ENCODE measurements at places on chromosomes 3 and 15. TPM values are rescaled to one million over a fixed set of nuclear protein-coding genes. Genes with fewer than 3 reads are reported as not detected.

ALDH1A3 gene
- 13.7 TPM for total RNA-seq

GPR15 gene
- 0.24 TPM for total RNA-seq

ZNF662 gene
- 5.2 TPM for total RNA-seq

SPESP1 gene
- total RNA-seq = 9.2 TPM

MYLK gene
- 116 TPM for total RNA-seq

STARD9 gene
- 10.9 TPM for total RNA-seq

GOLGA8S gene
- 0.44 TPM for total RNA-seq

APBA2 gene
- 0.85 TPM for total RNA-seq

CLDN1 gene
- total RNA-seq = 4.5 TPM

IQSEC1 gene
- total RNA-seq = 73.7 TPM

WDR93 gene
- total RNA-seq = not detected

THAP10 gene
- total RNA-seq = 3.2 TPM

SERPINI2 gene
- 1.1 TPM for total RNA-seq

HYAL1 gene
- 26.6 TPM for total RNA-seq

GRCh38 chr15:73838831-73839426 lies 34.4 kb upstream of the TBC1D21 start:
- peak; percentile 86 for DNase-seq

- DNase-seq = no peak
Measured at GRCh38 chr3:137121704-137122314, 164.0 kb downstream of the IL20RB start.

- DNase-seq = no peak
Measured at GRCh38 chr3:127413871-127414270, 126.0 kb upstream of the PRR20G start.

DNA sequence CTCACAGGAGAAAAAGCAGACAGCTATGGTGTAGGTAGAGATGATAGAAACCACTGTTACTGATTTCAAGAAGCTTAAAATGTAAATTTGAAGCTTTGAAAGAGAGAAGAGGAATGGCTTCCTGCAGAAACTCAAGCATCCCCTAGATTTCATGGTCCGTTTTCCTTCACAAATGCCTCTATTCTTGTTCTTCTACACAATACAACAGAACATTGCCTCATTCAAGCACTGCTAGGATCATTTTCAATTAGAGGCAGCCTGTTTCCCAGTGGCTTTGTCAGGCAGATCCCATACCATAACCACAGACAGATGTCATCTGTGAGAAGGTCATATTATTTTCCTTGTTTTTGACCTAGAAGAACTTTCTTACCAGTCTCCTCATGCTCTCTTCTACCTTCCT lies 77.9 kb upstream of the SPRED1 start:
- no peak for DNase-seq

GRCh38 chr3:137948400-137949072 lies 61.4 kb upstream of the CLDN18 start:
- DNase-seq = no peak

- no peak for DNase-seq
Measured at GRCh38 chr15:78087951-78088772, 4.2 kb upstream of the SH2D7 start.

- DNase-seq = no peak
Measured at GRCh38 chr3:97530691-97531090, 233.9 kb upstream of the ARL6 start.

DNA sequence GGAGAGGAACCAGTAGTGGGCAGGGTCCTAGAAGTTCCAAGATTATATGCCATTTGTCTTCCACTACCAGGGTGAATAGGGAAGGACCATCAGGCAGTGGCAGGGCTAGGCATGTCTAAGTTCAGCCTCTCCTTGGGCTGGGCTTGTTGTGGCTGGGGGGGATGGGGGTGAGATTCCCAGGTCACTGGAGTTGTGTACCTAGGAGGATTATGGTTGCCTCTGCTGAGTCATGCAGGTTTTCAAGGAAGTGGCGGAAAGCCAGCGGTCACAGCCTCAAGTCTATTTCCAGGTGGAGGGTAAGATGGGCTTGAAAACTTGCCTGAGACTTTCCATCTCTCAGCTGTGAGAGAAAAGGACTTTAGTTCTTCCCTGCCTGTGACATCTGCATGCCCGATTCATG lies 1407.1 kb downstream of the SI start:
- no peak for DNase-seq

DNA sequence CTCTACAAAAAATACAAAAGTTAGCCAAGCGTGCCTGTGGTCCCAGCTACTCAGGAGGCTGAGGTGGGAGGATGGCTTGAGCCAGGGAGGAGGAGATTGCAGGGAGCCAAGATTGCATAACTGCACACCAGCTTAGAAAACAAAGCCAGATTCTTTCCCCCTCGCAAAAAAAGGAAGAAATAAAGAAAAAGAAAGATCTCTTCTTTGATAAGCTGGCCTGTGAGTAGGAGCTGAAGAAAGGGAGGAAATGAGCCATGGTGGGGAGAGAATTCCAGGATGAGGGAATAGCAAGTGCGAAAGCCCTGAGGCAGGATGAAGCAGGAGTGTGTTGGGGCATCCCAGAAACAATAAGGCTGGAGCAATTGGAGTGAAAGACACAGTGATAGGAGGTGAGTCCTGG lies 24.5 kb upstream of the TOP2B start:
- DNase-seq = no peak

GRCh38 chr3:31955581-31955980 lies 25.5 kb downstream of the OSBPL10 start:
- DNase-seq = no peak

DNA sequence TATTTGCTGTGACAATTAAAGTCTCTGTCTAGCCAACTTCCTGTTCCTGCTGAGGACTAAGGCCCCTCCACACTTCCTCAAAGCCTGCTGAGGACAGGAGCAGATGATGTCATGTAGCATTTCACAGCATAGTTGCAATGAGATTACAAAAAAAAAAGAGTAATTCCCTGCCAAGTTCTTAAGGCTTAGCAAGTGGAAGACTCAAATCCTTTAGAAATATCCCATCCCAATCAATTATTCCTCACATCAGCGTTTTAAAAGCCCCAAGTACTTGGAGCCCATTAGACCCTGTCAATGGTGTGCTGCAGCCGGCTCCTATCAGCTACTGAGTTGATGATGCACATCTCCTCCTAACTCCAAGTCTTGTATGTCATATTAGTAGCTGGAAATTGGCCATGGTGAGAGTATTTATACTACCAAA lies 51.7 kb downstream of the TRANK1 start:
- peak; percentile 40 for DNase-seq

DNA sequence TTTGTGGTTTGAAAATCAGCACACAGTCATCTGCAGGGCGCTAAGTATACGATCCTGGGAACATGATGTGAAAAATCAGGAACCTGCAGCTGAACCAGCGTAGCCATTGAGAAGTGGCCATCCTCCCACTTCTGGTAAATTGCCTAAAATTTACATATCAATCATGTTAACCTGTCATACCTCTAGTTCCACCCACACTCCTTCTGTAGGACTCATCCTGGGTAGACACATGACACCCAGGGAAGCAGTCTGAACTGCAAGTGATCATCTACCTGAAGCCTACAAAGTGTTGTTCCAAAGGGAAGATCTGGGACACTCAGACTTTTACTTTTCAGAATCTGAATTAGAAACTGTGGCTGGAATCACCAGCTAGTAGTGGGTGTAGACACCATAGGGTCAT lies 5.5 kb upstream of the PSMD6 start:
- no peak for DNase-seq

GRCh38 chr3:183697610-183698317 lies at the start of gene YEATS2:
Gene YEATS2, plus strand, starts transcription at chr3:183697797. Its CDS starts 17,366 bp downstream, at chr3:183715163.
- peak; percentile 73 for DNase-seq

DNA sequence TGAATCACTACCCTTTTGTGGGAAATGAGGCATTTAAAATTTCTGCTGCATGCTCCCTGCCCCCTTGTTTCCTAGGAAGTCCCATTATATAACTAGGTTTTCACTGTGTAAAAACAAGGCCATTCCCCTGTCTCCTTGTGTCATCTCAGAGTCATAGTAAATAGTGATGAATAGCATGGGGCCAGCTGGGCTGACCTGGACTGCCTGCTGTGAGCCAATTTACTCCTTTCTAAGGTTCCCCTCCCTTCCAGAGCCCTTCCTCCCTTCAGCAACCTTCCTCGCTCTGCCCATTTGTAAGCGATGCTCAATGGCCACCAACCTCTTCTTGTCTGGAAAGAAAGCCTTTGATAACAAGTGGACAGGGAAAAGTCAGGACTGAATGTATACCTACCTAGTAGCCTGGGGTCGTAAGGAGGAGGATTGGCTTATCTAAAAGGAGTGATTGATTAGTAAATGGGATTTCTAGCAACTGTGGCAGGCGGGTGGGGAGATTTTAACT lies 11.7 kb downstream of the ITGA11 start:
- no peak for DNase-seq

DNA sequence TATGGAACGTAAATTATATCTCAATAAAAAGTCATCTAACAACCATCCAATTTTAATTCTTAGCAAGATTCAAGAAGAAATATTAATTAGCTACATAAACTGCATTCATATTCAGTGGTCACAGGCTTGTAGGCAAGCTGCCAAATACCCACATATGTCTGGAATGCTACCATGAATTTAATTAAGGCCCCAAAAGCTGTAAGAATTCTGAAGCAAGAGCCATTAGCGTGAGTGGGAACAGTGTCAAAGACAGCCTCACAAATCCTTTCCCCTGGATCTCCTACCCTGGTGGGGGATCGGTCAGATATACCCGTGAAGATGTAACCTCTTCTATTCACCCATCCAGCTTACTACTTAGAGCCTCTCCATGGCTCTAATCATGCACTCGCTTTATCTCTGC lies 40.0 kb downstream of the ATG7 start:
- DNase-seq = no peak

DNA sequence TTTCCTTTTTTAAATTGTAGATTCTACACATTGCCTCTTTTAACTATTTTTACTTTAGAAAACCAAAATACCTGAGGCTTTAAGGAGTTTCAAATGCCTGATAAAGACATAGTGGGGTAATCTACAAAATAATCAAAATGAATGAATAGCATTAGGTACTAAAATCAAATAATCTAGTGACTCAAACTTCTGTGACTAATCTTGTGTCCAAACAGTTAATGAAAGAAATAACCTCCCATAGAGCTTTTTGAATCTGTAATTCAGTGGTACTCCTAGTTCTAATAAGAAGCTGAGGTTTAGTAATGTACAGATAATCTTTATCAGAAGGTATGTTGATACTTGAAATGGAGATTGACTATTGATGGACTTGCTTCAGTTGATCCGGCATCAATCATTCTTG lies 53.0 kb downstream of the DTWD1 start:
- no peak for DNase-seq

DNA sequence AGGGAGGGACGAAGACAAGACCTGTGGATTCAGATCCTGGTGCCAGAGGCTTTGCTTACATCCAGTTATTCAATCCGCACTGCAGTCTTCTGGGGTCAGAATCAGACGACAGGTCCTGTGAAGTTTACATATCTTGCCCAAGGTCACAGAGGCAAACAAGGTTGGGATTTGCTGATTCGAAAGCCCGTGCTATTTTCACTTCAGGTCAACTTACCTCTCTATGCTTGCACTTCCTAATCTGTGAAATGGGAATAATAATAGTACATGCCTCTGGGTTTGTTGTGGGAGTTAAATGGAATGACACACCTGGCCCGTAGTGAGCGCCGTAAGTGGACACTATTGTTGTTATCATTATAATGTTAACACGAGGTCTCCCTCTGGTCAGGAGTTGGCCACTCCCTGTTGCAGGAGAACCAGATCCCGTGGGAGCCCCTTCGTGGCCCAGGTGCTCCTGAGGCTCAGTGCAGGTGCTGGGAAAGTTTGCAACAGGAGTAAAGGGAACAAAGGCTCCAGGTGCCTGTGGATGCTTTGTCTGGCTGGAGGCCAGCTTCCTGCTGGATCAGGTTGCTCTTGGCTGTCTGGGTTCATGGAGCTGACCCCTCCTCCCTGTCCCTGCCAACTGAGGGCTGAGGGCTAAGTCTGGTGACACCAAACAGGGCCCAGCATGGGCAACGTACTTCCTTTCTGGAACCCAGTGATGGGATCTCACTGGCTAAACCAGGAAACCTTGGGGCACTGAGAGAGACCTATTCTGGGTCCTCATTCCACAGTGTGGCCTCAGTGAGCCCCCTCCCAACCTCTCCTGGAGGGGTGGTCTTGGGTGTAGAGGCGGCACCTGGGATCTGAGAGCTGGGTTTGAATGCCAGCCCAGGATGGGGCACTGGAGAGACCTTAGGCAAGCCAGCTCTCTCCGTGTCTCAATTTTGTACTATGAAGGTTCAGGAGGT lies 40.1 kb upstream of the SEMA4B start:
- DNase-seq = no peak

GRCh38 chr3:136992115-136992514 lies 34.3 kb downstream of the IL20RB start:
- no peak for DNase-seq

DNA sequence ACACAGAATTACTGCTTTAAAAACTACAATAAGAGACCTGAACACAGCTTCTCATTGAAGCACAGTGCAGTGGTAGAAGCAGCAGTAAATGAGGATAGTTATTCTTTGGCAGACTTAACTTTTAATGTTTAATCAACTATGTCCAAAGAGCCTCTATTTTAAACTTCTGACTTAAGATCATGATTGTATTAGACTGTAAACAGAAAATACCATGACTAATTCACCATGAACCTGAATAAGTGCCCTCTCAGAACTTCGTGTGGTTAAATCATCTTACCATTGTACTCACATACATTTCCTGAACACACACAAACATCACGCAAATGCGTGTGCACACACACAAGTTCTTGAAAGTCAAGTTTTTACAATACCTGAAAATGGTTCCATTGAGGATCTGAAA lies 13.9 kb downstream of the CEP152 start:
- DNase-seq = no peak

- no peak for DNase-seq
Measured at GRCh38 chr3:48466386-48467109, 20.0 kb downstream of the ATRIP start.

DNA sequence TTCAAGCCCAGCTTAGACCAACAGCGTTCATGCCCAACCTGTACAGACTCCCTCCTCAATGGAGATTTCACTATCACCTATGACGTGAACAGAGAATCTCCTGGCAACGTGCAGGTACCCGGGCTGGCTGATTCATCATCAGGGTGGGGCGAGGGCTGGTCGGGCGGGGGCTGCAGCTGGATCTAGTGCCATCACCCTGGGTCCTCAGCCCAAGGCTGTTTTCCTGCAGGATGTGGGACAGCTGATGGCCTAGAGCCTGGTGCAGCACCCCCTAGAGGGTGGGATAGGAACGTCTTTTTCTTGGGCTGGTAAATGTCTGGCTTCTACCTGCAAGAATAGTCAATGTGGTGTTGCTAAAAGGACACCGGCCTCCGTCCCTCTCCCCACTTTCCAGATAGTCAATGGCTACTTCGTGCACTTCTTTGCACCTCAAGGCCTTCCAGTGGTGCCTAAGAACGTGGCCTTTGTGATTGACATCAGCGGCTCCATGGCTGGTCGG lies 4.4 kb downstream of the ITIH3 start:
- no peak for DNase-seq

DNA sequence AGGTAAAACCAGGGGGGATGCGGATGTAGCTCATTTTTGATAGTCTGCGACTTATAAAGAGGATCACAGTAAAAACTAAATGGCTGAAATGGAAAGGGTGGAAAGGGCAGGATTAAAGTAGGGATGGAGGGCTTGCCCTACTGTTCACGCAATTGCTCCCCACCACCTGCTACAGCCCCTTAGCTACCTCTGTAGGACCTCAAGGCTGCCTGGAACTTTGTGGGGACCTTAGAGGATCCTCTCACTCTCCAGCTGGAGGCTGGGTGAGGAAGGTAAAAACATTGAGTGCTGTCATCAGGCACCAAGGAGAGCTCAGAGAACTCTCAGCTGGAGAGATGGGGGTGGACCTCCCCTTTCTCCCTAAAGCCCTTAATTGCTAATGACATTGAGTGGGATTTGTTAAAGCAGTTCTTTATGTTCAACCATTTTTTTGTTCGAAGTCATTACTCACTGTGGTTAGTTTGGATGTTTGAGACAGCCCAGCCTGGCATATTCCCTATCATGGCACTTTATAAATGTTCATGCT lies 213.0 kb downstream of the CLSTN2 start:
- no peak for DNase-seq

Measured in left cardiac atrium (tissue), 4 donors.